ENCODE measurements at places on chromosomes 1 and 21. TPM values are rescaled to one million over a fixed set of nuclear protein-coding genes. Genes with fewer than 3 reads are reported as not detected.

DNA sequence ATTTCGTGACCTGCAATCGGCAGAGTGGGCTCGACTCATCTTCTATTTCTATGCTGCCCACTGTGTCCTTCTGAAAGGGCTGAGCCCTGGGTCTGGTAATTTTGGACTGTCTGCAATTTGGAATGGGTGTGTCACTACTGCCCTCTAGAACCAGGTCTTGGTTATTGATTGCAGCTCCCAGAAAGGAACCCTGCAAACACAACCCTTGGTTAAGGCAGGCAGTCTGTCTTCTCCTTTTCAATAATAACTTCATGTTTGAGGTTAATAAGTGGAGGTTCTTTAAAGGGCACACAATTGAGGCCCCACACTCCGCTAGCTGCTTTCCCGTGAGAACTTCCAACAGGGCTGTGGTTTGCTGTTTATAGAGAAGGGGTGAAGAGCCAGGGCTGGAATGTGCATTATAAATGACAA, 79.9 kb upstream of the LYST start:
- DNase-seq, result no peak

The TCHH gene
- total RNA-seq, result 0.08 TPM

DNA sequence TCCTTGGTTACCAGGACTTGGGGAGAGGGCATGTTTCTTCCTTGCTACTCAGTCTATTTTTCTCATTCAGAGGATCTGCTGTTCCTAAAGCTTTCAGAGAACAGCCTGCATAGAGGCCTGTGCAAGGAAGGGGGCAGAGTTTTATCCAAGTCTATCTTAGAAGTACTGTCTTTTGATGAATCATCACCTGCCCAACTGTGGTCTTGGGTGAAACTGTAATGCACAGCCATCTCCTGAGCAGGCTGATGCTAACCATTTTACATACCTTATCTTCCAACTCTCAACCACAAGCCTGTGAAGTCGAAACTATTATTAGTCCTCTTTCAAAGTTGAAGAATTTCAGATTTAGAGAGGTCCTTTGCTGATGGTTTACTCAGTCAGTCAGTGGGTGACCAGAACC, 368.0 kb downstream of the HHAT start:
- DNase-seq, result peak; percentile 66

The EPHA2 gene
- not detected for total RNA-seq

All from activated CD8-positive, alpha-beta T cell treated with anti-CD3 and anti-CD28 coated beads, Interleukin-2, amount 10 ng/mL, durations not matched to agents 7 days and 5 days (primary cell).